Left lung (tissue), 14 donors: ENCODE measurements at places on chromosomes 7 and 10. TPM values are rescaled to one million over a fixed set of nuclear protein-coding genes. Genes with fewer than 3 reads are reported as not detected.

- DNase-seq = no peak
These were observed 150.9 kb upstream of the KAT6B start for GRCh38 chr10:74675484-74675883.

DNA sequence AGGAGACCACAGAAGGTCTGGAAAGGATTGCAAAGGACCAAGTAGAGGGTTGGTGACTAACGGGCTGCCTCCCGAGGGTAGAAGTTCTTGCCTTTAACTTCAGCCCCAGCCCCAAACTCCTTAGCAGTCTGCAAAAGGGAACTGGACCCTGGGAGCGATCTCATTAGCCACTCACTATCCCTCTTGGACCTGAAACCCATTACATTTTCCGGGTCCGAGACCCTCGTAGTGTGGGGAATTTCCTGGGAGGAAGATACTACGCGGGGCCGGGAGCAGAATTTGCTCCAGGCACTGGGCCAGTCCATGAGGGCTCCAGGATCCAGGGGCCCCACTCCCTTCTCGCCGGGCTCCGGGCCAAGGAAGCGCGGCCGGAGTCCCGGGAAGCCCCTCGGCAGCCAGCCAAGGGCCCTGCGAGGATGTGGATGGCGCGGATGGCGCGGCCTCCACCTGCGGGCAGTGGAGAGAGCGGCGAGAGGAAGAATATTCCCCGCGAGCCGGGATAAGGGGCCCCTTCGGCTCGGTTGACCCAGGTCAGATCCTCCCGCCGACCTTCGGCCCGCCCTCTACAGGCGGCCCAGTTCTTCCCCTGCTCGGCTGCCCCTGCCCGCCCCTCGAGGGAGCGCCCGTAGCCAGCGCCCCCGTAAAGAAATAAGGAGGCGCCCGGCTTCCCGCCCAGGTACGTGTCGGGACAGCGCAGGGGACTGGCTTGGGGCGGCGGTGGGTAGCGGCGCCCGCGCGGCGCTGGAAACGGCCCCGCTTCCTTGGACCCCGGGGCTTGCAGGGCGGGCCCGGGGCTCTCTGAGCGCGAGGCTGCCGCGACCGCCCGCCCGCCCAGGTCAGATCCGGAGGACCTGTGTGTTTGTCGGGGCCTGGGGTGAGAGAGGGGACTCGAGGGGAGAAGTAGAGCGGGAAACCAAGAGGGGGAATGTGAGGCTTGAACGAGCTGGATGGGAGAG is at the start of gene MYO3A:
Gene MYO3A (plus strand): TSS at position 577 of the 956 bp plus-strand sequence. CDS start 17,882 bp downstream, outside the sequence.
- DNase-seq = peak; percentile 76

DNA sequence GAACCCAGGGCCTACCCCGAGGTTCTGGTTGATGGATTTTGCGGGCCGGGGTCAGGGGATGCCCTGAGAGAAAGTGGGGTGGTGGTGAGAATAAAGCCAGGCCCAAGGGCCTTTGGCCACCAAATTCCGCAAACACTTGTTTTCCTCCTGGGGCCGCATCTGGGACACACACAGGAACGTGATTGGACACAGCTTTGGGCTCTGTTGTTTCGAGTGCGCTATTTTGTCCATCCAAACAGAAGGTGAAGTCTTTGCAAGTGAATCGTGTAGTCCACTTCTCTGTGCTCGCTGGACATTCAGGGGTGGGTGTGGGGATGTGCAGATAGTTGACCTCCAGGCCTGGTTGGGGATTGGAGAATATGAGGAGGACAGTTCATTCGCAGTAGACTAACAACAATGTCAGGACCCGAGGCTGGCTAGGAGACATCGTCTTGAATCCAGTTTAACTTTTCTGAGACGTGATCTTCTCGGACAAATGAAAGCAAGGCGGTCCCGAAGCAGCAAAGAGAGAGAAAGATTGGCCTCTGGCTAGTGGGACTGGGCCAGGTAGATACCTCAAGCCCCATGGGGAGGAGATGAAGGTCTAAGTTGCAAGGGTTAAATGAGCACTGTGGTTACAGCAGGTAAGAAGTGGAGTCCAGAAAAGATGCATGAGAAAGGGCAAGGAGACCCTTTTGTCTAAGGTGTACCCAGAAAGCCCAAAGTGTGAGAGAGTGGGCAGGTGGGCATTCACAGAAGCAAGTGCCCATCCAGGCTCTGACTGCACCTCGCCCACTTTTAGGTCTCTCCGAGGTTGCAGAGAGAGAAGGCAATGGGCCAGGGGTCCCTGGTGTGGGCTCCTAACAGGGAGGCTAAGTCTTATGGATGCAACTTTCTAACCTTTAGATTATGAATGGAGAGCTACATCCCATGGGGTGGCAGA is 764 bp upstream of the FAM131B start:
- DNase-seq = no peak

Gene HABP2
- polyA plus RNA-seq = 0.46 TPM

- no peak for DNase-seq
These were observed 179.6 kb upstream of the LRRTM3 start for GRCh38 chr10:66746246-66746645.

- no peak for DNase-seq
These were observed 151.5 kb downstream of the TEX36 start for GRCh38 chr10:125531465-125531864.
